SIG-M5 (cell line): ENCODE measurements at places on chromosomes 4 and X.

GRCh38 chr4:154492288-154492687, 689 bp upstream of the DCHS2 start:
- DNase-seq: no peak

- no peak for DNase-seq
These were observed 141.4 kb downstream of the TLL1 start for GRCh38 chr4:166014411-166014810.

DNA sequence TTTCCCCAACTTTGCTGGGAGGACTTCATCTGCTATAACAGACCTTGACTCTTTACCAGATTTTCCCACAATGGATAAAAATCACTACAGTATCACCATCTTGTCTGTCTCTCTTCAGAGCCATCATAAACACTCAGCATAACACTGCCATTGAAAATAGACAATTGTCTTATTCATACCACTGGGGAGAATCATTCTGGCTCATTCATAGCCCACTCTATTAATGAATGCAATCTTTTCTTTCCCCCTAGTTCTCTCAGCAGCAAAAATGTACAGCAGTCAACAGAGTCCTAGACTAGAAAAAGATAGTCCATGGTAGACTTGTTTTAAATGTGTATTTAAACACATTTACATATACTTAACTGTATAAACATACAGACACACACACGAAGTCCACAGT, 19.2 kb downstream of the SLC9A7 start:
- no peak for DNase-seq

DNA sequence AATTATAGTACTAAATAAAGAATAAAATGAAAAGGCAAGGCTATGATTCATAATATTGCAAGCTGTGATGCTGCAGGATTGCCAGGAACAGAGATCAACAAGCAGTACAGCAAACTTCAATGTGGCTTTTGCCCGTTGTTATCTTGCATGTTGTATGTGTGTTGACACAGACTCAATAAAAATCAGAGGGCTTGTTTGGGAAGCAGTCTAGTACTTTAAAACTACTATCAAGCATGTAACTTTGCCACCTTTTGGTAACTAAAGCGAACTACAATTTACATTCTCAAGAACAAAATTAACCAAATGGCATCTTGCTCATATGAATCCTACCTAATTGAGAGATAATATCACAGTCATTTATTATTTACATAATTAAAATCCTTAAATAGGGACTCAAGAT, 79.8 kb upstream of the GPM6A start:
- DNase-seq: no peak

DNA sequence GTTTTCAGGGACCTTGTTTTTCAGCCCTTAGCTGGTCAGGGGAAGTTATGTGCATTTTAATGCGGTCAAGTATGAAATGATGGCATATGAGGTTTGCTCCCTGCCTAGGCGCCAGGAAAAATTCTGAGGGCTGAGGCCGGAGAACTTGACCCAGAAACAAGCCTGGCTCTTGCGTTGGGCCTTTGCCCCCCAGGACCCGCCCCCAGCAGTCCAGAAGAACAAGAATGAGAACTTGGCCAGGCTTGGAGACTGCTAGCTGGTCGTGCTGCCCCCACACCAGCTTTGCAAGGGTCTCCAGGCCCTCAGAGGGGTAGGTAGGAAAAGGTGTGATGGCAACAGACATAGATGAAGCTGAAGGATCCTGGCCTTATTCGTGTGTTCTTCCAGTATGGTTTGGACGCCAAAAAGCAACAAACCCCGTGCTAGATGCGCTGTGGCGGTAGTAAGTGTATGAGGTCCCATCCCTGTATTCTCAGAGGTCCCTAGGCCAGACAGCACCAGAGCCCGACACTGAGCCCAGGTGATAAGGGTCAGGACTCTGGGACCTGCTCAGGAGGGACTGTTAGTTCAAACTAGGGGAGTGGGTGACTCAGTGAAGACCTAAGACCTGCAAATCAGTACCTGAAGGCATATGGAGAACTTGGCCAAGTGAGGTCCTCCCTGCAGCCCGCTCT, 10.5 kb downstream of the NKX3-2 start:
- DNase-seq: no peak
